SK-N-SH (cell line): ENCODE measurements at places on chromosomes 16 and 17. TPM values are rescaled to one million over a fixed set of nuclear protein-coding genes. Genes with fewer than 3 reads are reported as not detected.

CARD14 gene
- 0.05 TPM in 1 of 2 replicates, not detected in the other for polyA plus RNA-seq

VPS35 gene
- polyA plus RNA-seq: 17.5 and 22.3 TPM in 2 replicates

DNA sequence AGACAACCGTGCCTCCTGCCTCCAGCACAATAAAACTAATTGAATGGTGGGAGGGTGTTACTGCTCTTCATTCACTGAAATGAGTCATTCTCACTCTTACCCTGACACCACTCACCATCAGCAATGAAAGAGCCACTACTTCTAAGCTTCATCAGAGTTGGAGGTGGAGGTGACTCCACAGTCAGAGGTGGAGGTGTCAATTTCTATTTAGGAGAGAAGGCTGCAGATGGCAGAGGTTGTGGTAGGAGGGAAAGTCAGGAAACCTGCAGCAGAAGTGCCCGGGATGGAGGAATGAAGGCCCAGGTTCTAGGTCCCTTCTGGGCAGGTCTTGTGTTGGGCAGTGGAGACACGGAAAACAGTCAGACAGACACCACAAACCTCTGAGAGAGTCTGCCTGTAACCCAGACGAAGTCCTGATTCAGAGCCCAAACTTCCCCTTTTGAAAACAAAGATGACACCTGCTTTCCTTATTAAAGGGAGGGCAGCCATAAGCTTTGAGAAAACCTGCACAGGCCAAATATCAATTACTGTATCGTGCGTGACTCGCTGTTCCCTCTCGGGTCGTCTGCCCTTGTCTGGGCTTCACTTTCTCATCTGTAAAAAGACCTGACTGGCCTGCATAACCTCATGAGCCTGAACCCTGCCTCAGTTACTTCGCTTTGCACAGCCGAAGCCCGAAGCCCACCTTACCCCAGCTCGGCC lies 668 bp downstream of the ATPAF2 start:
- no peak for DNase-seq

DNA sequence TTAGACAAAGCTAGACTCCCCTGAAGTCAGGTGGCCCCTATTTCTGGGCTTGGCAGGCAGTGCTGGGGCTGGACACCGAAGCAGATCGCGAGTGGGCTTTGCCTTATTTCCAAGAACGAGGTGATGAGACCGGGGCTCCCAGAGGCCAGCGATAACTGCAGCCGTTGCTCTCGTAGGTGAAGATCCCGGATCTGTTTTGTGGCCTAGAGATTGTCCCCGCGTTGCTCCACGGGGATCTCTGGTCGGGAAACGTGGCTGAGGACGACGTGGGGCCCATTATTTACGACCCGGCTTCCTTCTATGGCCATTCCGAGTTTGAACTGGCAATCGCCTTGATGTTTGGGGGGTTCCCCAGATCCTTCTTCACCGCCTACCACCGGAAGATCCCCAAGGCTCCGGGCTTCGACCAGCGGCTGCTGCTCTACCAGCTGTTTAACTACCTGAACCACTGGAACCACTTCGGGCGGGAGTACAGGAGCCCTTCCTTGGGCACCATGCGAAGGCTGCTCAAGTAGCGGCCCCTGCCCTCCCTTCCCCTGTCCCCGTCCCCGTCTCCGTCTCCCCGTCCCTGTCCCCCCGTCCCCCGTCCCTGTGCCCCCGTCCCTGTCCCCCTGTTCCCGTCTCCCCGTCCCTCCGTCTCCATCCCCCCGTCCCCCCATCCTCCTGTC lies 1.5 kb upstream of the TBCD start:
- DNase-seq: no peak
